ENCODE measurements at places on chromosomes 6 and 20. TPM values are rescaled to one million over a fixed set of nuclear protein-coding genes. Genes with fewer than 3 reads are reported as not detected.

The IPCEF1 gene
- 1.9 TPM for total RNA-seq

DNA sequence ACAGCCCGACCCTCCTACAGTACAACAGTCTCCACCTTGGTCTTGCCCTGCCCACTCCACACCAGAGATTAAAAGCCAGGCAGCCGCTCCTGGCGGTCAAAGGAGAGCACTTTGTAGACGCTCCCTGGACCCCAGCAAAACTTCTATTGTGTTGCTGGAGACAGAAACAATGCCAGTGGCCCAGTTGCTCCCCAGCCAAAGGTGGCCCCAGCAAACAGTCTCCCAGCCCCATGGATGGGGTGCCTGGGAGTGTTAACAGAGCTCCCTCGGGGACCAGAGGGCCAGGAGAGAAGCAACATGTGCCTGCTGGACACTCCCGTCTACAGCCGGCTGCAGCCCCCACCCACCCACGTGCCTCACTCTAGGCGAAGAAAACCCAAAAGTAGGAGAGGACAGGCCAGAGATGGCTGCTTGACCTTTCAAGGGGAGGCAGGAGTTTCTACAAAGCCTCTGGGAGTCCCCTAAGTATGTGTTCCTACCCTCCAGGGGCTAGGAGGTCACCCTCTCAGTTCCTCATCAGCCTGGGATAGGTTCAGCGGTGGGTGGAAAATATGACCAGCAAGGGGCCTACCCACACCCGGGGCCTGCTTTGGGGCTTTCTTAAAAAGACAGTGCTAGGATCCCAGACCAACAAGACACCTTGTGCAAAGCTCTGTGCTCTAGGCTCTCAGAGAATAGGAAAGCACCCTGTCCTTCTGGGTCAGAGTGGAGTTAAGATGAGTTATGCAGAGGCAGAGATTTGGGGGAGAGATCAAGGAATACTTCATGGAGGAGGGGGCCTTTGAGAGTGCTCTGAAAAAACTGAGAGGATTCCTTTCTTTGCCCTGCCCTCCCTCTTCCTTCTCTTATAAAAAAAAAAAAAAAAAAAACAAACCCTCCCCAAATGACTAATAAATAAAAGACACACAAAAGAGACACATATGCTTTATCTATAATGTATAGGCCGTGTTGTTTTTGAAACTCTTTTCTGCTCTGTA, 19.0 kb upstream of the PREX1 start:
- no peak for DNase-seq

GRCh38 chr6:110173506-110174132, 5.9 kb downstream of the WASF1 start:
- DNase-seq: no peak

The NR2E1 gene
- not detected for total RNA-seq

The BTBD9 gene
- 13.2 TPM for total RNA-seq

DNA sequence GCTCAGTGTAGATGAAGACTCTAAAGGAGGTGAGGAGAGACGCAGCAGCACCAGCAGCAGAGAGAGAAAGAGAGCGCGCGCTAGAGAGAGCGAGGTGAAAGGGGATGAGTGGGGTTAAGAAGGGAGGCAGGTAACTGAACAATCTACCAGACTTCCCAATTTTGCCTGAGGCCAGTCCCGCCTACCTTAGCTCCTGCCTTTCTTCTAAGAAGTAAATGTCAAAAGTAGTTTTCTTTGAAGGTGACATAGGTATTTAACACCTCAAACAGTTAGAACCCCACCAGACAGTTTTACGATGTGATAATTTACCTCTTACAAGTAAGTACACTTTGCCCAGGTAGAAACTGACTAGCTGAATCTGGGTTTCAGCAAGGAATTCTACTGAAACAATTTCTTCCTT, 132.0 kb upstream of the EEF1E1 start:
- DNase-seq: no peak

- no peak for DNase-seq
Measured at GRCh38 chr6:712805-713204, 19.9 kb upstream of the EXOC2 start.
